Karpas-422 (cell line): ENCODE measurements at places on chromosomes 5 and 9. TPM values are rescaled to one million over a fixed set of nuclear protein-coding genes. Genes with fewer than 3 reads are reported as not detected.
A peak's percentile ranks its signal among the peaks of the same experiment; 100 is the strongest.

- H3K36me3 ChIP-seq = peaks cover 12% of the 10 kb centered on the region; the same call in 1 of the 2 replicates
- no peaks in the 10 kb centered on the region for H3K4me1 ChIP-seq
- no peak overlapping the region for H3K27ac ChIP-seq
- no peak overlapping the region for H3K4me3 ChIP-seq
Observed at GRCh38 chr5:135329913-135330797, 68.9 kb downstream of the MACROH2A1 start.

- no peak overlapping the region for H3K27ac ChIP-seq
- no peaks in the 10 kb centered on the region for H3K36me3 ChIP-seq
- H3K4me3 ChIP-seq = no peak overlapping the region
- no peaks in the 10 kb centered on the region for H3K4me1 ChIP-seq
- DNase-seq = no peak
Observed at GRCh38 chr5:127011961-127012644, 18.3 kb downstream of the MARCHF3 start.

- no peak for DNase-seq
- H3K4me1 ChIP-seq = 0 out of 2 replicates have a peak, but pooled peaks cover 2% of the 10 kb centered on the region
- no peak overlapping the region for H3K27ac ChIP-seq
- no peaks in the 10 kb centered on the region; the same call in 1 of the 2 replicates for H3K27me3 ChIP-seq
- H3K36me3 ChIP-seq = no peaks in the 10 kb centered on the region
Observed at GRCh38 chr9:35980289-35981011, 22.5 kb upstream of the OR2S2 start.

GRCh38 chr5:16140417-16140816, 39.2 kb downstream of the MARCHF11 start:
- H3K4me1 ChIP-seq = no peaks in the 10 kb centered on the region
- no peak overlapping the region for H3K4me3 ChIP-seq
- no peaks in the 10 kb centered on the region for H3K36me3 ChIP-seq
- no peaks in the 10 kb centered on the region for H3K27me3 ChIP-seq
- no peak for DNase-seq

DNA sequence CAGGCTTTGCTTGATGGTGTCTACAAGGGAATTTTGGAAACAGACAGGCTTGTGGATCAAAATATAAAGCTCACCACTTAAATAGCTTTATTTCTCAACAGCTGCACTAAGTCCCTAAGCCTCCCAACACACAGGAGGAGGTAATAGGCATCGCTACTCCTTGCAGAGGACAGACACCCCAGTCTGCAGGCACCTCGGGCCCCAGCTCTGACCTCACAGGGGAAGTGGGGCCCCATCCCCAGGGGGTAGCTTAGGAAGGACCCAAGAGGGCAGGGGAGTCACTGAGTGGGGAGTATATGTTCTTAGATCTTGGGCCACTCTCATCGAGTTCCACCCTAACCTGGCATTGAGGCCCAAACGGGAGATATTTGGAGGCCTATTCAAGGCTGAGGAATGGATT, 66.7 kb upstream of the XPA start:
- no peaks in the 10 kb centered on the region for H3K36me3 ChIP-seq
- H3K4me1 ChIP-seq = peaks cover 12% of the 10 kb centered on the region
- no peak overlapping the region for H3K27ac ChIP-seq
- no peaks in the 10 kb centered on the region for H3K27me3 ChIP-seq
- peak; percentile 67 for DNase-seq
- no peak overlapping the region for H3K4me3 ChIP-seq

GRCh38 chr9:124849801-124850200, 3.5 kb upstream of the WDR38 start:
- no peak overlapping the region for H3K27ac ChIP-seq
- no peaks in the 10 kb centered on the region for H3K36me3 ChIP-seq
- DNase-seq = peak; percentile 27

- no peaks in the 10 kb centered on the region for H3K36me3 ChIP-seq
- no peak overlapping the region for H3K27ac ChIP-seq
- H3K4me1 ChIP-seq = peaks cover 22% of the 10 kb centered on the region
- H3K27me3 ChIP-seq = no peaks in the 10 kb centered on the region
Observed at GRCh38 chr5:72709341-72709740, 107.1 kb upstream of the TNPO1 start.

GRCh38 chr9:100222674-100223073, 123.6 kb downstream of the INVS start:
- no peaks in the 10 kb centered on the region for H3K36me3 ChIP-seq
- H3K27me3 ChIP-seq = no peaks in the 10 kb centered on the region
- H3K27ac ChIP-seq = no peak overlapping the region
- no peak overlapping the region for H3K4me3 ChIP-seq

DNA sequence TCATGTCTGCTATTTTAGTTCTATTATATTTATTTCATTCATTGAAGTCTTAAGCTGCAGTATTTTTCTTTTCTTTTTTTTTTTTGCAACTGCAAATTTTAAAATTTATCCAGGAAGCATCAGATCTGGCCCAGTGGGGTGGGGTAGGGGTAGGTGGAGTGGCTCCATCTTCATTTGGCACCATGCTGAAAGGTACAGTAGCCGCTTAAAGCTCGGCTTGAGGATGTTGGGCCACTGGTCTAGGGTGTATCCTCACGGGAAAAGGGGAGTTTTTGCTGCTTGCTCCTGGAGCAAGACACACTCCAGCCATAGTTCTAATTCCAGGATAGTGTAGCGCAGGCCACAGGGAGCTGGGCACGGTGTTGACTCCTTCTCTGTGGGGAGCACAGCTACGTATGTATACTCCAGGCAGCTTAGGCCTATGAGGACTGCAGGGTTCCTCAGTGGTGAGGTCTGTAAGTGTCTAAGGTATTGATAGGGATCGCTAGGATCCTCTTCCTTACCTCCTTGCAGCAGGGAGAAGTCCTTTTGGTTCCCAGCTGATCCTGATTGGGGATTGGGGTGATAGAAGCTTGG, 22.7 kb downstream of the RCL1 start:
- peaks cover 43% of the 10 kb centered on the region for H3K4me1 ChIP-seq
- H3K27me3 ChIP-seq = no peaks in the 10 kb centered on the region
- H3K27ac ChIP-seq = peak overlapping the region; percentile 70
- no peaks in the 10 kb centered on the region for H3K36me3 ChIP-seq
- no peak for DNase-seq

- H3K27ac ChIP-seq = no peak overlapping the region
- DNase-seq = no peak
- no peak overlapping the region for H3K4me3 ChIP-seq
Observed at GRCh38 chr5:125372694-125373631, 626.5 kb upstream of the ZNF608 start.

DNA sequence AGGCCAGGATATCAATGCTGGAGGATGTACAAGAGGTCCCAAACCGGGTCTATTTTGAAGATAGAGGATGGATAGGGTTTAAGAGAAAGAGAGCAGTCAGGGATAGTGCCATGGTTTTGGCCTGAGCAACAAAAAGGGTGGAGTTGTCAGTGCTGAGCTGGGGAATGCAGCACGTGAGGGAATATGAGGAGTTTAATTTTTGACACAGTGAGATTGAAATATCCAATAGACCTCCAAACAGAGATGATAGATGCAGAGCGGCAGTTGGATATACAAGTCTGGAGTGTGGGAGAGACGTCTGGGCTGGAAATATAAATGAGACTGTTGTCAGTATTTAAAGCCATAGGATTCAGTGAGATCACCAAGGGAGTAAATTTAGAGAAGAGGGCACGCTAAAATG, 136.7 kb upstream of the EFNA5 start:
- H3K27ac ChIP-seq = no peak overlapping the region
- H3K36me3 ChIP-seq = no peaks in the 10 kb centered on the region
- no peaks in the 10 kb centered on the region for H3K4me1 ChIP-seq
- H3K4me3 ChIP-seq = no peak overlapping the region
- no peaks in the 10 kb centered on the region for H3K27me3 ChIP-seq
- DNase-seq = no peak

DNA sequence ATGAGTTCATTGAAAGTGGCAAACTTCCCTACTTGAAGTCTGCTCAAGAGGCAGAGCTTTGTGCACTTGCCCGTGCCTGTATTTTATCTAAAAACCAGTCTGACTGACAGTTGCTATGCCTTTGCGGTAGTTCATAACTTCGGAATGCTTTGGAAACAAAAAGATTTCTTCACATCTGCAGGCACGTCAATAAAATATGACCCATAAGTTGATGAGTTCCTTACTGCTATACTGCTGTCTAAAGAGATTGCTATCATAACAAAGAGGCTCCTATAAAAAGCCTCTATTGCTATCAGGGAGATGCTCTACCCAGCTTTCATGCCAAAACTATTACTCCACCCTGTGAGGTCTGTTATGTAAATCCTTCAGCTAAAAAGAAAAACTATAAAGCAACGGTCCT, 25.4 kb upstream of the RNF20 start:
- no peak overlapping the region for H3K27ac ChIP-seq
- no peak for DNase-seq
- H3K4me3 ChIP-seq = no peak overlapping the region
- H3K4me1 ChIP-seq = no peaks in the 10 kb centered on the region
- no peaks in the 10 kb centered on the region for H3K27me3 ChIP-seq

- H3K4me3 ChIP-seq = no peak overlapping the region
- DNase-seq = no peak
- no peaks in the 10 kb centered on the region for H3K27me3 ChIP-seq
- no peaks in the 10 kb centered on the region for H3K36me3 ChIP-seq
- no peak overlapping the region for H3K27ac ChIP-seq
- H3K4me1 ChIP-seq = no peaks in the 10 kb centered on the region
Observed at GRCh38 chr9:12935714-12936113, 160.9 kb downstream of the LURAP1L start.

DNA sequence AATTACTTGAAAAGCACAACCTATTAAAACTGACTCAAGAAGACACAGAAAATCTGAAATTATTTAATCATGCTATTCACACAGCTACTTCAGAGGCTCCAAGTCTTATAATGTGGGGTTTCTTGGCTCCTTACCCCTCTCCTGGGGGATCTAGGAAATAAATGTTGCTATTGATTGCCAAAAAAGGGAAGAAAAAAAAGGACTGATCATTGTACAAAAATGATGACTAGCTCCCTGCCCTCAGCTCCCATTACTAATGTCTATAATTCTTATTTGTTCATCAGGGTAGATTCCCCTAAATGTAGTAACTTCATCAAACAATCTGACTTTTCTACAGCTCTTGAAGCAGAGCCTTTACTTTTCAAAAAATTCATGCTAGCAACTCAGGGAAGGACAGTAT, 3.3 kb upstream of the SMC5 start:
- H3K4me3 ChIP-seq = no peak overlapping the region
- H3K27ac ChIP-seq = no peak overlapping the region
- H3K4me1 ChIP-seq = peaks cover 25% of the 10 kb centered on the region
- H3K36me3 ChIP-seq = peaks cover 2% of the 10 kb centered on the region; the same call in 1 of the 2 replicates
- peak; percentile 32 for DNase-seq
- no peaks in the 10 kb centered on the region for H3K27me3 ChIP-seq

DNA sequence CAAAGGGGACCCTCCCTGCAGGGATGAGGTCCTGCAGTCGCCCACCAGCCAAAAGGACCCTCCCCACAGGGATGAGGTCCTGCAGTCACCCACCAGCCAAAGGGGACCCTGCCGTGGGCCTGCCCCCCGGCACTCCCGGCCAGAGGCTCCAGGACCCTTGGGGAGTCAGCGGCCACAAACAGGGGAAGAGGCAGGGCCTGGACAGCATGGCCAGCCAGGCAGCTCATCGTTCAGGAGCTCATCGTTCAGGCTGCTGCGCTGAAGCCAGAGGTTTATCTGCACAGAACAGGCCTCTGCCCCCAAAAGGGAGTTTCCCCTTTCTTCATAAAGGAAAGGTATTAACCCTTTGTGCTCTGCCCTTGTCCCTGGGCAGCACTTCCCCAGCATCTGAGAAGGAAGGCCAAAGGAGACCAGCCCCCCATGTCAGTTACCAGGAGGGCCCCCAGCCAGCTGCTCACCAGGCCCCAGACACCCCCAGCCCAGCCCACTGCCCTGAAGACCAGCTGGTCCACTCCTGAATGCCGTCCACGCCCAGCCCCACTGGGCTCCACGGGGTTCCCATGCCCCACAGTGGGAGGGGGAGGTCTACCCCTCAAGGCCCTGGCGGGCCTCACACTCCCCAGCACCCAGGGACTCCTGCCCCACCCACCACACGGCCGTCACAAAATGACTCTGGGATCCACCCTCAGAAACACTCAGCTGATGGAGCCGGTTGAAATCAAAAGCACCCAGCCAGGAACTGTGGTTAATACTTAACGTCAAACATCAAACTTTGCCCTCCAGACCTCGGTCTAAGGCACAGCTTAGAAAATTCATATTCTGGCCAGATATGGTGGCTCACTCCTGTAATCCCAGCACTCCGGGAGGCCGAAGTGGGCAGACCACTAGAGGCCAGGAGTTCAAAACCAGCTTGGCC, 6.3 kb downstream of the SLC12A7 start:
- no peak overlapping the region for H3K27ac ChIP-seq
- no peaks in the 10 kb centered on the region for H3K36me3 ChIP-seq
- no peak overlapping the region for H3K4me3 ChIP-seq
- H3K4me1 ChIP-seq = no peaks in the 10 kb centered on the region
- H3K27me3 ChIP-seq = no peaks in the 10 kb centered on the region

- H3K36me3 ChIP-seq = no peaks in the 10 kb centered on the region
- no peaks in the 10 kb centered on the region for H3K27me3 ChIP-seq
- H3K4me3 ChIP-seq = no peak overlapping the region
- H3K27ac ChIP-seq = no peak overlapping the region
Observed at GRCh38 chr5:137220523-137220927, 278.6 kb downstream of the SPOCK1 start.

The BSPRY gene
- not detected in 2 replicates for total RNA-seq

The ACO1 gene
- total RNA-seq = 7.9 and 11.9 TPM in 2 replicates

The CNTLN gene
- 13.0 and 18.3 TPM in 2 replicates for total RNA-seq

The EIF4E1B gene
- not detected in 2 replicates for total RNA-seq

The PCDHB14 gene
- total RNA-seq = 0.48 and 0.90 TPM in 2 replicates

The LPAR1 gene
- not detected in 2 replicates for total RNA-seq

The SHOC1 gene
- total RNA-seq = not detected in 2 replicates

The PHF19 gene
- 34.8 and 76.9 TPM in 2 replicates for total RNA-seq

The CHSY3 gene
- not detected in 2 replicates for total RNA-seq

The PGM5 gene
- total RNA-seq = 0.11 TPM in 1 of 2 replicates, not detected in the other
